ENCODE measurements at places on chromosomes 16 and 17.
A peak's percentile ranks its signal among the peaks of the same experiment; 100 is the strongest.

GRCh38 chr17:28963055-28963611 lies 11.8 kb upstream of the PHF12 start:
- DNase-seq = no peak

DNA sequence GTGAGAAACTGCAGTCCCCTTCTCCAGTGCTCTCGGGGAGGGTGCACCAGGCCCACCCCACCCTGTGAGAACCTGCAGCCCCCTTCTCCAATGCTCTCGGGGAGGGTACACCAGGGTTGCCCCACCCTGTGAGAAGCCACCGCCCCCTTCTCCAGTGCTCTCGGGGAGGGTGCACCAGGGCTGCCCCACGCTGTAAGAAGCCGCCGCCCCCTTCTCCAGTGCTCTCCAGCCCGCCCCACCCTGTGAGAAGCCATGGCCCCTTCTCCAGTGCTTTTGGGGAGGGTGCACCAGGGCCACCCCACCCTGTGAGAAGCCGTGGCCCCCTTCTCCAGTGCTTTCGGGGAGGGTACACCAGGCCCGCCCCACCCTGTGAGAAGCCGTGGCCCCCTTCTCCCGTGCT lies 12.1 kb downstream of the SPATA33 start:
- no peak for DNase-seq

GRCh38 chr16:54116124-54116655 lies 170.4 kb downstream of the IRX3 start:
- no peak for DNase-seq

DNA sequence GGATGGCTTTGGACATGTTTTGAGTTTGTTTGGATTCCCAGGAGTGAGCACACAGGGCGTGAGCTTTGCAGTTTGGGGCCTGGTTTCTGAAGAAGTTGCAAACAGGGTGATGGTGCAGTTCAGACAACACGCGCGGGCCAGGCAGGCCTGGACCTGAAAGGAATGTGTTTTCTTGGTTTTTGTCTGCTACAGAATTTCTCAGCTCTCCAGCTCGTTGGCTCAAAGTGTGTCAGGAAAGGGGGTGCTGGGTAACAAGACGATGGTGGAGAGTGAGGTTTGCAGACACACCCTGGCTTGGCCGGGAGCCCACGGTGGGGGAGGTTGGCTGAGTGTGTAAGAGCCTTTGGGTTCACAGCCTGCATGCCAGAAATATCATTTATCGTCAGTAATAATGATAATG lies 82.3 kb downstream of the CMIP start:
- no peak for DNase-seq

GRCh38 chr17:4152471-4152870 lies 9.5 kb downstream of the CYB5D2 start:
- DNase-seq = no peak

DNA sequence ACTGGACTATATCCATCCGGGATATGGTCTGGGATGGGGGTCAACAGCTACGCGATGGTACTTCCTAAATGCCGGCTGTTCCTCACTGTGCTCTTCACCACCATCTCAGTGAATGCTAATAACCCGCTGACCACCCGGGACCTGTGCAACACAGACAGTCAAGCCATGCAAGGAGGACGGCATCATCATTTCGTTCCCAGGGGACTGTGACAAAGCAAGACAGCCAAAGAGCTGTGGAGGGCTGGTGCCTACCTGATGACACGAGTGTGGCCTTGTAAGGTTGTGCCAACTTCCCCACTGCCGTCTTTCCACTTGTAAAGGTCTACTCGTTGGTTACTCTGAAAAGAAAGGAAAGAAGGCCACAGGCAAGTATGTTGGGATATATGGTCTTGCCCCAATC lies 33.7 kb downstream of the WDR59 start:
- no peak for DNase-seq

DNA sequence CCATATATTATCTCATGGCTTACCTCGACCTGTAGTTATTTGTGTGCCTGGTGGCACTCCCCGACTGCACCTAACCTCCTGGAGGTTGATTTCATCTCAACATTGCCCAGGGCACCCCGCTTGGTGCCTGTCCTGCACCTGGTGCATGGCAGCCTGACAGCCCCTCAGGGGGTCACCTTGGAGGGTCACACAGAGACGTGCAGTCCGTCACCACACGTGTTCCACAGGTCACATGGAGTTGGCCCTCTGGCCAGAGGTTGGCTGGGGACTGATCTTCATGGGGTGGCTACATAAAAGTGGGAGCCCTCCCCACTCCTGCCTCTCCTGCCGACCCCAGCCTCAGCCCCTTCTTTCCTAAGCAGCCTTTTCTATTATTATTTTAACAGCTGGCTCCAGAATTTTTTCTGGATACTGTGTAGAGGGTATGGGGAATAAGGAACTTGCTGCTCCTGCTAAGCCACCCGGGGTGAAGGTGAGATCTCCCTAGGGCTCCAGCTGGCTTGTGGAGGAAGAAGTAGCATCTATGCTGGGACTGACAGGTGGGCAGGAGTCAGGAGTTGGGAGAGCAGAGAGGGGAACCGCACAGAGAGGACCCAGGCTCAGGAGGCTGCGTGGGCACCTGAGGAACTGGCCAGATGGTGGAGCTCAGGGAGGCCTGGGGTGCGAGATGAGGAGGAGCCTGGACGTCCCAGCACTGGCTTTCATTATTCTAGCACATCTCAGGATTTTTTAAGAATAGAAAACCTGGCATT lies 12.5 kb upstream of the NKD1 start:
- DNase-seq = no peak

- DNase-seq = no peak
Observed at GRCh38 chr17:72604518-72604917, 483.7 kb downstream of the SOX9 start.

GRCh38 chr16:51008037-51008436 lies 143.0 kb downstream of the SALL1 start:
- no peak for DNase-seq

- DNase-seq = no peak
Observed at GRCh38 chr16:49351096-49351487, 22.5 kb upstream of the C16orf78 start.

DNA sequence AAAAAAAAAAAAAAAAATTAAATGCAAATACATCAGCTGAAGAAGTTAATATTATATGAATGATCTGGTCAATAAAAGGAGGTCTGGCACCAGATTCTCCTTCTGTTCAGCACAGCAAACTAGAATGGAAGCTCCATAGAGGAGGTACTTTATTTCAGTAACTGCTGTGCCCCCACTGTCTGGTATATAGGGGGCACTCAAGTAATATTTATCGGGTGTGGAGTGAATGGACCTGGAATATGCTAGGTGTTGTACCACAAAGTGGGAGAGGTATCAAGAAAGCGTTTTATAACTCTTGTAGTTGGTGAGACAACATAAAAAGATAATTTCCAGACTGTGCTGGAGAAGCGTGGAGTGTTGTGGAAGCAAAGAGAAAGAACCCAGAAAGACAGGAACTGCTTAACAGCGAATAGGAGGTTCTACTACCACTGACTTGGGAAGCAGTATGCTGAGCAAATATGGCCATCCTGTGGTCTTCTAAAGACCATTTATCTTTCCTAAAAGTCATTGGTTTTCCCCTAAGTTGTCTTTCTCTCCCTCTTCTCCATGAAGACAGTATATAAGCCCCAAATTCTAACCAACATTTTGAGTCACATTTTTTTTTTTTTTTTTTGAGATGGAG lies 12.2 kb upstream of the PRKCA start:
- no peak for DNase-seq

- peak; percentile 82 for DNase-seq
Observed at GRCh38 chr16:30534368-30535105, at the start of gene ZNF747. TSS of gene ZNF747 (minus strand) at chr16:30534858. CDS start at chr16:30534679, 179 bp downstream.

All from stimulated activated CD4-positive, alpha-beta T cell treated with anti-CD3 and anti-CD28 coated beads, Interleukin-12 subunit alpha, Interleukin-12 subunit beta, amount 100 ng/mL, for 24 hours (primary cell).